Substantia nigra (tissue), 51 donors: ENCODE measurements at places on chromosomes 1 and 21.

DNA sequence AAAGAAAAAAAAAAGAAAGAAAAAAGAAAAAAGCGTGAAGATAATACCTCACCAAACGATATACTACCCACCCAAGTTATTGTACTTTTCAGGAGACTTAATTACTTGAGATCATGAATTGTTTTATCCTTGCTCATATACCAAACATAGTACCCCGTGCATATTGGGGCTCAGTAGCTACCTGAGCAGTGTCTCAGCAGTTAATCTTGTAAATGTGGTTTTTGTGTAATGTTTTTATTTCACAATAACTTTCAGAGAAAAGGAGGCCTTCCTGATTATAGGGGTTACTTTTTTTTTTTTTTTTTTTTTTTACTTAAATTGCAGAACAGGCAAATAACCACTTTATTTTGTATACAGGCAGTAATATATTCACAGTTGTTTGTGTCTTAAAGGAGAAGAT is 80.3 kb downstream of the OSBPL9 start:
- DNase-seq = no peak

GRCh38 chr1:61301824-61302657 is 219.7 kb downstream of the NFIA start:
- no peak for DNase-seq

DNA sequence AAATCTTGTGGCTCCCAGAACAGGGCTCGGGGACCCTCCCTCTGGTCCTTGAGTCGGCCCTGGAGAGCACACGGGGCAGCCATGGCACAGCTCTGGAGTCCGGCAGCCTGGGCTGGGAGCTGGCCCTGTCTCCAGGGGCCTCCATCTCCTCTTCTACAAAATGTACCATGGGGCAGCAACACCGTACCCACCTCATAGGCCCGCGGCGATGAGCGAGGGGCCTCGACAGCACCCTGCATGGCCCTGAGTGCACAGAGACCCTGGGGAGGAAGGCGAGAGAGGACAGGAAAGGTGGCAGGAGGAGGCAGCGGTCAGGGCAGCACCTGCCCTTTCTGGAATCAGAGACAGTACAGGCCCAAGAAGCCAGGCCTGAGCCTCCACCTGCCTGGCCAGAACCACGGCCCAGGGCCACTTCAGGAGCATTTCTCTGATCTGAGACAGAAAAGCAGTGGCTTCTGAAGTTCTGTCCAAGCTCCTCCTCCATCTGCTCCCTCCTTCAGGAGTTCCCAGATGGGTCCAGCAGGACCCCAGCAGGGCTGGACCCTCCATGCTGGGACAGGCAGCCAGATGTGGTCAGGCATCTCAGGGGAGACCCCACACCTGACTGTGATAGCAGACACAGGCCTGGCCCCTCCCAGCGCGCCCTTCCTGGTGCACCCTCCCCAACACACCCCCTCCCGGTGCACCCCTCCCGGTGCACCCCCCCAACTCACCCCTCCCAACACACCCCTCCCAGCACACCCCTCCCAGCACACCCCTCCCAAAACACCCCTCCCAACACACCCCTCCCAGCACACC is 75.9 kb upstream of the ARHGEF16 start:
- no peak for DNase-seq

DNA sequence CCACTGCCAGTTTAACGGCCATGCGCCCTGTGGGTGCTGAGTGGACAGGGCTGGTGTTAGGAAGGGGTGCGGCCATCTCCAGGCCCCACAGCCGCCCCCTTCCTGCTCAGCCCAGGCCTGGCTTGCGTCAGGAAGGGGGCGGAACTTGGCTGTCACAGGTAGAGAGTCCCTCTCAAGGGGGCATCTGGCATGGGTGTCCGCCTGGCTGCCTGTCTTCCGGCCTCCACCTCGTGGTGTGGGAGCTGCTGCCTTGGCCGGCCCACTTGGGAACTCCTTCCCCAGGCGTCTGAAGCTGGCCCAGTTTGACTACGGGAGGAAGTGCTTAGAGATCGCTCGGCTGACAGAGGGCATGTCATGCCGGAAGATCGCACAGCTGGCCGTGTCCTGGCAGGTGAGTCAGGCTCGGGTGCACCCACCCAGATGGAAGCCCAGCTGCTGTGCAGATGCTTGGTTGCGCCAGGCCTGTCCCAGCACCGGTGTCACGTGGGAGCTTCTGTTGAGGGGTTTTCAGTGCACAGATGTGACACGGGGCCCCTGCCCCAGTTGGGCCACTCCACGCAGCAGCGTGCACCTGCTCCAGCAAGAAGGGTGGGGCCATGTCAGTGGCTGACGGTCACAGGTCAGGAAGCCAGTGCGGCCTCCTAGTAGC is 9.1 kb upstream of the ATAD3B start:
- no peak for DNase-seq

DNA sequence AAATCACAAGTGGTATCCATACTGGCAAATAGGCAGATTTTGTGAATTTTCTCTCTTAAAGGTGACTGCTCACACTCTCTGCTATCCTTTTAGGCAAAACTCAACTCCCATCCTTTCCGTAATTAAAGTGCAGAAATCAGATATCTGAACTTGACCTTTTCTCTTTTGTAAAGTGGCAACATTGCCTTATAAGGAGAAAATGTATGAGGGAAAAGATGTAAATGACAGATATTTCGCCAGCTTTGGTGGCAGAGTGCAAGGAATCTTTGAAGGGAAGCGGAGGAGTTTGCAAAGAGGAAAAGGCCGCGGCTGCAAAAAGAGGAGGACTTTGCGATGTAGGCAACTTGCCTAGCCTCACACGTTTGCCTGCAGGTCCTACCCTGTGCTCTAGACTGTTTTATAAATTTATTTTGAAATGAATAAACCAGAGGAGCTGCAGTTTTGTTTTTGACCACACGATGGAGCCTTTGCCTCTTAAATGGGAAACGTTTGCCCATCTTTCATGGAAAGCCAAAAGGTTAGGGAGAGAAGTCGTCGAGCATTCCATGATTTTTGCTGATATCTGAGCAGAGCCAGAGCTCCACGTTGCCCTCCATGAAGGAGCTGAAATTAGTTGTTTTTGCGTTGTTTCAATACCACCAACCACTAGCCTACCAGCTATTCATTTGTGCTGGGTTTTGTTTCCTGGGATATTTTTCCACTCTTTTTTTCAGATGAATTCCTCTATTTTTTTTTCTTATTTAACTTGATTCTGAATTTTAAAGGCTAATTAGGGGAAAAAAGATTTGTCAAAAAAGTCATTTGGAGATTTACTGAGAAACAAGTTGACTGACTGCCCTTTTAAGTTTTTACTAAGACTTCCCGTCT is 242.3 kb downstream of the LMX1A start:
- no peak for DNase-seq

DNA sequence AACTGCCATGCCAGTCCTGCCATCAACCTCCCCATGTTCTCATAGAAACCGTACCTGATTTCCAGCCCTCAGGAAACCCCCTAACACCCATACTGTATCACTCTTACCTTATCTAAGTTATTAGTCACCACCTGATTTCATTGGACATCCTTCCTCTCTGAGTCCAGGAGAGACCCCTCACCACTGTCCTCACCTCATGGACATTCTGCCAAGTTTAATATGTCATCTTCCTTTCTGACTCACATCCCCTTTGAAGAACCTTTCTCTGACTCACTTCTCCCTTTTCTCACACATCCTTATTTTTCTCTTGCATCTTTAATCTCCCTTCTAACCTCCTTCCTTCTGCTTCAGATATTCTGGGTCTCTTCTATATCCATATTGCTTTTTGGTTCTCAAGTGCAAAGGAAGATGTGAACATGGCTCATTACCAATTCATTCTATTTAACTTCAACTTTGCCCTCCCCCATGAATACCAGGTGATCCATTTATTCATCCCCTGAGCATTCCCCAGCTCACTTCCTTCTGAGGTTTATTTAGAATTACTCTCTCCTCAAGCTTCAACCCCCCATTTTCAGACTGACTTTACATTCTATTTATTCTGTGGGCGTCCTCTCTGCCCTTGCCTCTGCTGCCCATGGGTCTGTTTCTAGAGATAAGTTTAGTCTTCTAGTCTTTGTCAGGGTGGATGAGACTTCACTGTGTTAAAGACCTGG is 206.8 kb upstream of the ESRRG start:
- DNase-seq = no peak

DNA sequence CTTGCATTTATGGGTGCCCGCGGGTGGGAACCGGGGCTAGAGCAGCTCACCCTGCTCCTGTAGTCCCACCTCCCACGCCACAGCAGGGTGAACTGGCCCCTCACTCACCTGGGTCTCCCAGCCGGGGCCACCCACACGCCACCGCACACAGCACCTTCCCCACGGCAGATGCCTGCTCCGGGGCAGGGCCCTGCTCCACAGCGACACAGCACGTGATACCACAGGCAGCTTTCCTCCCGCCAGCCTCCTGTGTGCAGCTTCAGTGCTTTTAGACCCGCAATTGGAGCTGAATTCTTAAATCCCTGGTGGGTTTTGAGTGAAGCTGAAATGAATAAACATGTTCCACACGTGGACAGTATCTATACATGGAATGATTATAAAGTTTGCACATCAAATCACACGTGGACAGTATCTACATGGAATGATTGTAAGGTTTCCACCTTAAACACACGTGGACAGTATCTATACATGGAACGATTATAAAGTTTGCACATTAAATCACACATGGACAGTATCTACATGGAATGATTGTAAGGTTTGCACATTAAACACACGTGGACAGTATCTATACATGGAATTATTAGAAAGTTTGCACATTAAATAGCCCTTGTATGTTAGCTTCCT is 93.1 kb upstream of the COL6A1 start:
- DNase-seq = no peak

GRCh38 chr1:241810769-241811405 is 37.1 kb upstream of the EXO1 start:
- no peak for DNase-seq

GRCh38 chr1:100767176-100767890 is 47.8 kb downstream of the VCAM1 start:
- no peak for DNase-seq
